Activated T-cell treated with anti-CD3 and anti-CD28 coated beads, Interleukin-2, amount 50 U/mL, for 72 hours (primary cell): ENCODE measurements at places on chromosomes 5 and 9. TPM values are rescaled to one million over a fixed set of nuclear protein-coding genes. Genes with fewer than 3 reads are reported as not detected.

Gene SPATA6L
- total RNA-seq, result 0.90 TPM

- H3K4me1 ChIP-seq, result no peaks in the 10 kb centered on the region
- H3K27me3 ChIP-seq, result no peaks in the 10 kb centered on the region
- no peak for DNase-seq
- H3K4me3 ChIP-seq, result no peak overlapping the region
- no peak overlapping the region for H3K27ac ChIP-seq
- H3K36me3 ChIP-seq, result no peaks in the 10 kb centered on the region
Observed at GRCh38 chr9:130345897-130346385, 80.4 kb downstream of the HMCN2 start.

GRCh38 chr5:124200381-124200780 lies 546.1 kb downstream of the ZNF608 start:
- no peak overlapping the region for H3K4me3 ChIP-seq
- no peaks in the 10 kb centered on the region for H3K36me3 ChIP-seq
- DNase-seq, result no peak
- no peaks in the 10 kb centered on the region for H3K27me3 ChIP-seq
- H3K27ac ChIP-seq, result no peak overlapping the region
- no peaks in the 10 kb centered on the region for H3K4me1 ChIP-seq

GRCh38 chr5:146699138-146699537 lies 179.4 kb downstream of the PPP2R2B start:
- H3K27me3 ChIP-seq, result no peaks in the 10 kb centered on the region
- no peak overlapping the region for H3K27ac ChIP-seq
- no peak for DNase-seq
- H3K4me1 ChIP-seq, result no peaks in the 10 kb centered on the region
- H3K4me3 ChIP-seq, result no peak overlapping the region

DNA sequence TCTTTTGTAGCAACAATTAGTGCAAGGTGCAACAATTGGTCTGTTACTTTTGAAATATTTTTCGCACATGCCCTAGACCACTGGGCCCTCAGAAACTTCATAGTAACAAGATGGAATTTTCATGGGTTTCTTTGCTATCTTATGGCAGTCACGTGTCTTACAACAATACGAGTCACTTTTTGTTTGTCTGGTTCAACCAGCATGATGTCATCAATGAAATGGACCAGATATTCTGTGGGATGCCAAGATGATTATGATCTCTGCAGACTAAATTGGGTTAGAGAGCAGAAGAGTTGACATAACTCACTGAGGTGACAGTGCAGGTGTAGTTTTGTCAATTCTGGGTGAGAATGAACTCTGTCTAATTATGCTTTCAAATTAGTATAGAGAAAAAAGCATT lies 239.6 kb upstream of the RIOK2 start:
- H3K27me3 ChIP-seq, result no peaks in the 10 kb centered on the region
- H3K4me3 ChIP-seq, result no peak overlapping the region

GRCh38 chr5:123875561-123876275 lies 363.7 kb downstream of the CSNK1G3 start:
- no peaks in the 10 kb centered on the region for H3K36me3 ChIP-seq
- no peaks in the 10 kb centered on the region for H3K4me1 ChIP-seq
- no peak overlapping the region for H3K4me3 ChIP-seq
- DNase-seq, result no peak
- H3K27ac ChIP-seq, result no peak overlapping the region
